ENCODE measurements at places on chromosomes 16 and 17.

- DNase-seq = no peak
These were observed 1.5 kb downstream of the CYBA start for GRCh38 chr16:88649195-88649923.

DNA sequence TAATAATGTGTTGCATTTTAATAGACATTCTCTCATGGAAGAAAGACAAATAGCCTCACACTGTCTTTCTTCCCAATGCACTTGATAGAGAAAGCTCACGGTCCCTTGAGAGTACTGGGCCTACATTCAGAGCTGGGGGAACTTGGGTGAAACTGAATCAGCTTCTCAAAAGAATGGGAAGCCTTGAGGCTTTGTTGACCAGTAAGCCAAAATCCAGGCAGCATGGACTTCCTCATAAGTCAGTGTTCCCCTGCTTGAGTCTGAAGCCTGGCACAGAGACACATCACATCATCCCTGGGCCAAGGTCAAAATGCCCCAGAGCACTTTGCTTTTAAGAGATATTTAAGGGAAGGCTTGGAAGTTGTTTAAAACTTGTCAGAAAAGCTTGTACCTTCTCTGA lies 302.2 kb upstream of the SALL1 start:
- no peak for DNase-seq

DNA sequence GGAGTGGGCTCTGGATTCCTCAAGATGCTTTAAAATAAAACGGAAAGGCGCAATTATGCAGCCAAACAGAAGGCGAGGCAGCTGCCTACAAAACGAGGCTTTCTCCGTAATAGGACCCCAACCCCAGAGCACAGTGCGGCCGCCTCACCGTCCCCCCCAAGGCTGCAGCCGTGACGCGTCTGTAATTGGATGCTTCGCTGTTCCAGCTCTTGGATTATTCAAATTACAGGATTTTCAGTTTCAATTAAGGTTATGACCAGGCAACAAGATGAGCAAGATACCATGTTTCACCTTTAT lies 37.3 kb upstream of the ABR start:
- DNase-seq = no peak

GRCh38 chr17:52106638-52107261 lies 51.8 kb downstream of the CA10 start:
- DNase-seq = peak; percentile 25

- DNase-seq = no peak
These were observed 161.4 kb downstream of the SDK2 start for GRCh38 chr17:73482894-73483293.

DNA sequence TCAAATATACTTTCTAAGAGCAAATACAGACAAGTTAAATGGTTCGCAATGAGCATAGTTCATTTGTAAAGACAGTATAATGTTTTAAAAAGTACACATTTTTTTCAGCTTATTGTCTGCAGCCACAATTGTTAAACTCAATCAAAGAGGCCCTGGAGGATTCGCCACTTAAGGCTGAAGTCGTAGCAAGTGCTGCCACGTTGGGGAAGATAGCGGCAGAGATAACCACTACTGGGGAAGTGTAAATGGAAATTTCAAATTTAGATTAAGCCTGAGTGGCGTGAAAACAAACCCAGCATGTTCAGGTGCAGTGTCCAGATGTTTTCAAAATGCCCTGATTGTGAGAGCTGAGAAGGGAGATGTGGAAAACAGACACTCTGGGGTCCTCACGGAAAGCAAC lies 8.4 kb downstream of the PMP22 start:
- DNase-seq = no peak

DNA sequence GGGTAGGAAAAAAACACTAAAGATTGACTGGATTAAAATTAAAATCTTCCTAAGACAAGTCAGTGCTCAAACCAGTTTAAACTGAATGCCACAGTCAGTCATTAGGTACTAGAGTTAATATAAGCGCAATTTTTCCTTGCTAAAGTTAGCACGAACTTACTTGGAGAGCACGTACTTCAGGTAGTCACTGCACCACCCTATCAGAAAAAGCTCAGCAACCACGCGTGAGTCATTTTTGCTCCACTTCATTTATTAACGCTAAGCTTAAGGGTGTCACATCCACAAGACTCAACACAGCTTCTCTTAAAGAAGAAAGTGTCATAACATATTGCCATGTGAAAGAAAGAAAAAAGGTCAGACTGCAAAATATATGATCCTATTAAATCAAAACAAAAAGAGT lies 53.1 kb downstream of the TEX2 start:
- DNase-seq = no peak

GRCh38 chr17:64329588-64329987 lies 61.1 kb downstream of the PECAM1 start:
- DNase-seq = no peak

GRCh38 chr17:79192503-79193351 lies 118.1 kb downstream of the ENGASE start:
- DNase-seq = peak; percentile 65

- DNase-seq = no peak
These were observed 5.0 kb upstream of the CDH13 start for GRCh38 chr16:82621781-82622180.

GRCh38 chr17:8105957-8106398 lies 12.3 kb downstream of the ALOXE3 start:
- DNase-seq = no peak

GRCh38 chr17:78973196-78973595 lies 6.5 kb downstream of the LGALS3BP start:
- DNase-seq = no peak

GRCh38 chr16:907361-907760 lies 63.4 kb downstream of the LMF1 start:
- no peak for DNase-seq

- no peak for DNase-seq
These were observed 71.3 kb downstream of the RTN4RL1 start for GRCh38 chr17:1953831-1954230.

DNA sequence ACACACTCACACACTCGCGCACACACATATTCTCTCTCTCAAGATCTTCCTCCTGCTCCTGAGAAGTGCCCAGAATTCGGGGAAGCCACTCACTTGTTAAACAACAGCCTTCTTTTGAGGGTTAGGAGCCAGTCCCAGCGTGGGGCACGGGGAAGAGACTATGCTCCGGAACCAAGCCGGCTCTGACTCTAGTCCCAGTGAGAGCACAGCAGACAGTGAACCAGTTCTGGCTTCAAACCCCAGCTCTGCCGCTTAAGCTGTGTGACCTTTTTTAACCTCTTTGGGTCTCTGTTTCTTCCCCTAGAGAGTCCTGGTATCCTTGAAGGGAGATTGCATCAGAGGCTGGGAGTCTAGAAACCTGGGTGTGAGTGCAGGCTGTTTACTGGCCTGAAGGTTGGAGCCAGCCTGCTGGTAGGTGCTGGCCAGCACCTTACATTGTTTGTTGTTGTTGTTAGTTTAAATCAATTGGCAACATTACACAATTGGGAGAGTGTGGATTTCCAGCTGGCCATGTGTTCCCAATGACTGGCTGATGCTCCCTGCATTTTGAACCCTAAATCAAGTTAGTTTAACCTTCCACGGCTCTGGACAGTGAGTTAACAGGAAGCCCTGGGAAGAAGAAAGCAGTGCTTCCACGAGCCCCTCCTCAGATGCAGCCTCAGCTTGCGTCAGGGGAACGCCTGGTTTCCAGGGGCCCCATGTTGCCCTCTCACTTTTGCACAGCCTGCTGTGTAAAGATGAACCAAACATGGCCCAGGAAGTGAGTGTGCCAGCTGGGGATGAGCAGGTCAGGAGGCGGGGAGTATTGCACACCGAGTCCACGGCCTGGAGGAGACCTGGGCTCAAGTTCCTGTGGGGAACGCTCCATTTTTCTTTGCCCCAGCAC lies 71.5 kb downstream of the GAS7 start:
- DNase-seq = no peak

DNA sequence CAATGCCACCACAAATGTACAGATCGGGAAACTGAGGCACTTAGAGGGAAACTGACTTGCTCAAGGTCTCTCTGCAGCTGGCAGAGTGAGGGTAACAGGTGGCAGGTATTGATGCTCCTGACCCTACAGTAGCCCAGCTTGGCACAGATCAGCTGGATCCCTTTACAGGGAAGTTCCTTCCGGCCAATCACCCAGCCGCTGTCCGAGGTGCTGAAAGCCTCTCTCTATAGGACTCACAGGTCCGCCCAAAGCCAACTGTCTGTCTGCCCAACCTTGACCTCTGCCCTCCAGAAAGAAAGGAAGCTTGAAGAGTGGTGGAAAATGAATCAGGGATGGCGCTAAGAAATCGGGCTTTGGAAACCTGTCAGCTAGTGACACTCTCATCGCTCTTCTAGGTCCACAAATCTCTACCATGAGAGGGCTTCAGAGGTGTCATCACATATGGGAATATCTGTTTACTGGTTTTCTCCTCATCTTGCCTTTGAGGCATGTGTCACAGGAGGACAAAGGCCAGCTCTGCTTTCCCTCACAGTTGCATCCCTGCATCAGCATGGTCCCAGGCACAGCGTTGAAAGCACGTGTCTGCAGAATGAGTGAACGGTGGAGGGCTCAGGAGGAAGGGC lies 246.2 kb downstream of the KATNIP start:
- DNase-seq = peak; percentile 43

DNA sequence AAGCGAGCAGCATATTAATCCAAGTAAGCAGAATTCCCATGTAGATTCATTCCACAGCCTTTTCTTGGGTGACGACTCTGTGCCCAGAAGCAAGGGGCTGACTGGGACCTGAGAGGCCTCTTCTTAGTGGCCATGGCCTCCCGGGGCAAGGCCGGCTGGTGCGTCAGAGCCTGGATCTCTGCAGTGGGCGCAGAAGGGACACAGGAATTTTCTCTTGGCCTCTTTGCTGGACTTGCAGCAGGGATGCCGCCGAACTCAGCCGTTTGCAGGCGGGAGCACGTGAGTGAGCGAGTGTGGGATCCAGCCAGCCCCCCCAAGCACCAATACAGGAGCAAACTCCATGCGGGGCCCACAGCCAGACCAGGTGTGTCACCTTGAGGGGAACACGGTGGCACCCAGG lies 151.8 kb downstream of the RPTOR start:
- no peak for DNase-seq

DNA sequence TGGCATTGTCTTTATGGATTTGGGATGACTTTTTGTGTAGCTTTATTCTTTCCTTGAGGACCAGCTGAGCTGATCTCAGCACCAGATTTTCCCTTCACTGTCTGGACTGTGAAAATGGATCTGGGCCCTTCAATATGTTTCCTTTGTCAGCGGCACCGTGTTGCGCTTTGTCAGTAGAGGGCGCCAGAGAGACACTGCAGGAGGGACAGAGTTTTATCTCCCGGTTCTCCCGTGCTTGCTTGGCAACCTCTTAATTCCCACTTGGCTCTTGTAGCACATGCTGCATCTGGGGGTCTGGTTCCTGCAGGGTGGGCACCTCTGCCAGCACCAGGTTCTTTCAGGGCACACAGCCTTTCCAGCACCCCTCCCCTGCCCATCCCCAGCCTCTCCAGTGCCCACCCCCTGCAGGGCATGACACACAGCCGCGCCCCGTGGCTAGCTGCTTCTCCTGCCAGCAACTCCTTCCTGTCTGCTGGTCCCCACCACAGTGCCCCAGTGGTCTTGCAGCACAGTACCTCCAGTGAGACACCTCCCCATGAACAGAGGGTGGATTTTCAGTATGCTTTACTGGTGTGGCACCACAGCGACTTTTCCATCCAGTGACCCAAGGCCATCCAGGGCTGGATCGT lies 19.6 kb downstream of the OR1D5 start:
- no peak for DNase-seq

- DNase-seq = no peak
These were observed 215.5 kb downstream of the MRTFB start for GRCh38 chr16:14286368-14287230.

DNA sequence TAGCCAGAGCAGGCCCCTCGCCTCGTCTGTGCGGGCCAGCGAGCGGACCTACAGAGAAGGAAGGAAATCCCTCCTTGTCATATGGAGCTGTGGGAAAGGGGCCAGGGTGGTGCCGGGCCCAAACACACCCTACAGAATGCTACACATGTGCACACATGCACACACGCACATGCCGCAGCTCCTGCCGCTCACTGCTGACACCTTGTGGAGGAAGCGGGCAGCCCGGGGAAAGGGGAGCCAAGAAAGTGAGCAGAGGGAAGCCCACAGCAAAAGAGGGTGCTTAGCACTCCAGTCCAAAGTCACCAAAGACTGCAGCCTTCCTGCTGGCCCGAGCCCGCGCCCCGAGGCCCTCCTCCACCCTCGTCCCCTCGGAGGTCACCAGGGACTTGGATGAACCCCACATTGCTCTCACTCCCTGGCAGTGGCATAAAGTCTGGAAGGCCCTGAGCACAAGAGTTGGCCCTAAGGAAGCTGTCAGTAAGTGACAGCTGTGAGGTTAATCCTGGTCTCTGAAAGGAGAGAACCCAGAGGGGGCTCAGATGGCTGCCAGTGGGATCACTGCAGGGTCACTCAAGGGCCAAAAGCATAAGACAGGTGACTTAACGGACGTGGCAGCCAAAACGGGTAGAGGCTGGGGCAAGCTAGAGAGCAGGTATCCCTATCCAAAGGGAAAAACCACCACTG lies 68.2 kb downstream of the MYO18A start:
- DNase-seq = peak; percentile 51

GRCh38 chr17:12342161-12342560 lies 321.5 kb downstream of the MAP2K4 start:
- DNase-seq = no peak

- no peak for DNase-seq
These were observed 16.6 kb downstream of the MAP3K14 start for GRCh38 chr17:45300060-45300751.

- DNase-seq = no peak
These were observed 51.3 kb upstream of the RBBP6 start for GRCh38 chr16:24488045-24488444.

All from left lung (tissue), 14 donors.